ENCODE measurements at places on chromosomes 11 and 22. TPM values are rescaled to one million over a fixed set of nuclear protein-coding genes. Genes with fewer than 3 reads are reported as not detected.
A peak's percentile ranks its signal among the peaks of the same experiment; 100 is the strongest.

Gene APOA5
- total RNA-seq: 1.5 TPM

Gene PLAAT5
- 1.2 TPM for total RNA-seq

GRCh38 chr22:46731246-46732040, 6.6 kb downstream of the CERK start:
- H3K4me1 ChIP-seq: peaks cover 6% of the 10 kb centered on the region
- no peak for DNase-seq
- H3K27ac ChIP-seq: no peak overlapping the region
- H3K27me3 ChIP-seq: no peaks in the 10 kb centered on the region
- no peak overlapping the region for H3K4me3 ChIP-seq
- H3K36me3 ChIP-seq: no peaks in the 10 kb centered on the region

Gene DRAP1
- 91.0 TPM for total RNA-seq

Gene LRRC32
- 0.84 TPM for total RNA-seq

DNA sequence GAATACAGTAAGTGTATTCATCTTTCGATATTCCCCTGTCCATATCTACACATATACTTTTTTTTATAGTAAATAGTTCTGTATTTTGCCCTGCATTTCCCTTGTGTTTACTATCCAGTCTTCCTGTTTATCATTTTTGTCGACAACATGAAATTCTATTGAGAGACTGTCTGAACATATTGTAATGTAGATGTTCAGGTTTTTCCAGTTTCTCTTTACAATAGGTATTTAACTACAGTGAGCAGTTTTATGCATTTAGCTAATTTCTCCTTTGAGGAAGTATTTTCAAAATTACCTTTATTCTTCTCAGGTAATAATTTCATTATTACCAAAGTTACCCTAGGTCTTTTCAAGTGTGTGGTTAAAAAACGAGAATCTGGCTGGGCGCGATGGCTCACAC, 16.7 kb downstream of the PIK3IP1 start:
- no peak overlapping the region for H3K4me3 ChIP-seq
- no peak for DNase-seq
- H3K36me3 ChIP-seq: peaks cover 2% of the 10 kb centered on the region
- no peaks in the 10 kb centered on the region for H3K27me3 ChIP-seq
- H3K4me1 ChIP-seq: peaks cover 26% of the 10 kb centered on the region
- H3K27ac ChIP-seq: no peak overlapping the region

Gene CD44
- 50.4 TPM for total RNA-seq

GRCh38 chr22:28223826-28224225, 304.8 kb upstream of the PITPNB start:
- no peaks in the 10 kb centered on the region for H3K4me1 ChIP-seq
- no peaks in the 10 kb centered on the region for H3K36me3 ChIP-seq
- H3K4me3 ChIP-seq: no peak overlapping the region
- DNase-seq: no peak
- no peak overlapping the region for H3K27ac ChIP-seq
- H3K27me3 ChIP-seq: no peaks in the 10 kb centered on the region

DNA sequence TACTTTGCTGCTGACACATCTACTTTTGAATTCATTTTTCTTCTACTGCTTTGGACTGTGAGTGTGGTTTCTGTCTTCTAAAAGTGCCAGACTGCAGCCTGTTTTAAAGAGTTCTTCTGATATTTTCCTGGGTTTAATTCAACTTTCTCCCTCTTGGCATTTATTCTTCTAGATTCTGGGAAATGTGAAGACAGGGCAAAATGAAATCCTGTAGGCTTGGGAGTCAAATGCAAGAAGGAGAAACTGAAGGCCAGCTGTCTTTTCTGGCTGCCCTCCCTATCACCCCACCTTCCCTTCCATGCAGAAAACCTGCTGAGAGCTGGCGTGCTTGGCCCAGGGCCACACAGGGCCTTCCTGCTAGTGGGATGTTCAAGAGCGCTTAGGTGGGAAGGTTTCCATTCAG, 7.6 kb downstream of the ZNF70 start:
- no peak for DNase-seq
- H3K4me1 ChIP-seq: no peaks in the 10 kb centered on the region
- no peak overlapping the region for H3K27ac ChIP-seq
- H3K27me3 ChIP-seq: no peaks in the 10 kb centered on the region
- no peaks in the 10 kb centered on the region for H3K36me3 ChIP-seq

DNA sequence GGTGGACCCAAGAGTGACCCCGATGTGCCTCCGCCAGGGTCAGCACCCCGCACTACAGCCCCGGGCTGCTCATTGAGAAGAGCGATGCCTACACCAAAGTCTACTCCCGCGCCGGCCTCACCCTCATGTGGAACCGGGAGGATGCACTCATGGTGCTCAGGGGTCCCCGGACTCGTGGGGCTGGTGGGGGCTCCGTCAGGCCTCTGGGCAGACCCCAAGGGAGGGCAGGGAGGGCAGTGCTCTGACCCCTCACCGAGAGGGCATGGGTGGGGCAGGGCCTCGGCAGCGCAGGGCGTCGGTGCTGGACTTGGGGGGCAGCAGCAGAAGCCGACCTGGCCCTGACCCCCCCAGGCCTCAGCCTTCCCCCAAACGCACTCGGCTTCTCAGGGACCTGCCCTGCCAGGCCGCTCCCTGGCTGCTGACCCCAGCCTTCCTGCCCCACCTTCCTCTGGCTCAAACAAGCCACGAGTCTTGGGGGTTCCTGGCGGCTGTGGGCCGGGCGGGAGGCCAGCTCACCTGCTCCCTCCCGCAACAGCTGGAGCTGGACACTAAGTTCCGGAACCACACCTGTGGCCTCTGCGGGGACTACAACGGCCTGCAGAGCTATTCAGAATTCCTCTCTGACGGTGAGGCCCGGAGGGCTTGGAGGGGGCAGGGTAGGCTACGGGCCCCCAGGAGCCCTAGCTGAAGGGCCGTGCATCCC, 2.9 kb downstream of the MUC2 start:
- H3K4me1 ChIP-seq: no peaks in the 10 kb centered on the region
- no peaks in the 10 kb centered on the region for H3K27me3 ChIP-seq
- DNase-seq: peak; percentile 30
- no peak overlapping the region for H3K27ac ChIP-seq
- no peak overlapping the region for H3K4me3 ChIP-seq
